ENCODE measurements at places on chromosomes 5 and 9.

DNA sequence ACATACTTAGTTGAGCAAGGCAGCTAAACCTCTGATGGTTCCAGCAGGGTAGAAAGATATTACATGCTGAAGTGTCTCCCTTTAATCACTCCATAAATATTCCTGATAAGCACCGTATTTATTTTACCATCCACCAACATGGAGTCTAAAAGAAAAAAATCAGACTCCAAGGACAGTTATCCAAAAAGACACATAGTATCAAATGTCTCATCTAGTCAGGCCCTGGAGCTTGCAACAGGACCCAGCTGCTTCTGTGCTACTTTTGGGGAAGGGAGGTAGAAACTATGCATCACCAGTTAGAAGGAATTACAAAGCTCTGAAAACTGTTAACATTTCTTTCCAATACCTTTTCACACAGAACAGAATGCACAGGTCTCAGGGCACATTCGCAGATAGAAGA lies 88.1 kb downstream of the S1PR3 start:
- DNase-seq: no peak

DNA sequence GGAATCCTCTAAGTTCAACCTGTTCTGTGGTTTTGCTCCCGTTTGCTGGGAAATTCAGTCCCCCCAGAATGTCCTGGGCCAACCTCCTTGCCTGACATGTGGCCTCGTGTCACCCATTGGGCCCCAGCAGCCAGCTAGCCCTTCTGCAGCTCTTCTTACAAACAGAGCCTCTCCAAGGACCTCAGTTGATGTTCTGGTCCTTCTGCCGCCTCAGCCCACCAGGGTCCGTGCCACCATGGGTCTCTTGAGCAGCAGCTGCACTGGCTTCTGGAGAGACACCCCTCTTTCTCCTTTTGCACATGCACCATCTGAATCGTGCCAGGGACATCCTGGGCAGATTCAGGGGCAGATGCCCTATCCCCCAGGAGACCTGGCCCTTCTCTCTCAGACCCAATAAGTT lies 85.0 kb downstream of the LMX1B start:
- no peak for DNase-seq

- DNase-seq: no peak
Measured at GRCh38 chr9:72203205-72203803, 54.1 kb downstream of the GDA start.

DNA sequence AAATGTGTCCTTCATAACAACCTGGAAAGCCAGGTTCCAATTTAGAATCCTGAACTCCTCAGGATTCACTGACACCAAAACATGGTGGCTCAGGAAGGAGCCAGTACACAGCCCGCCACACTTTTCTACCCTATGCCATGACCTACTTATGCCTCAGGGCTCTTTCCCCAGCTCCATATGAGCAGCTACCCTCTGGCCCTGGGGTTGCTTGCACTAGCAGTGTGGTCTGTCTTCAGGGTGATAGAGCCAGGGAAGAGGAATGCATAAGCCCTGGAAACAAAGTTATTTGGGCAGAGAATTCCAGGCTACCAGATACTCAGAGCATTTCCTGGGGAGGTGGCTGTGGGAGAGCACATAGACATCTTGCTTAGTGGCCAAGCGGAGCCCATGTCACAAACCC lies 15.0 kb upstream of the ECM2 start:
- DNase-seq: no peak

DNA sequence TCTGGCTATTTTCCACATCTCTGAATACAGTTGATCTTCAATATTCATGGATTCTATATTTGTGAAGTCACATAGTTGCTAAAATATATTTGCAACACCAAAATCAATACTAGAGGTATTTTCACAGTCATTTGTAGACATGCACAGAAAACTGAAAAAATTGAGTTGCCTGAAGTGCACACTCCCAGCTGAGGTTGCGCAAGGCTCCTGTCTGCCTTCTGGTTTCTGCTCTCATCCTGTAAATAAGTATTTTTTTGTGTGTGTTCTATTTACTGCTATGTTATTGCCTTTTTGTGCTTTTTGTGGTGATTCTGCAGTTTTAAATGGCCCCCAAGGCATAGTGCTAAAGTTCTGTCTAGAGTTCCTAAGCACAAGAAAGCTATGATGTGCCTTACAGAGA lies 371.1 kb upstream of the GRAMD2B start:
- DNase-seq: no peak

DNA sequence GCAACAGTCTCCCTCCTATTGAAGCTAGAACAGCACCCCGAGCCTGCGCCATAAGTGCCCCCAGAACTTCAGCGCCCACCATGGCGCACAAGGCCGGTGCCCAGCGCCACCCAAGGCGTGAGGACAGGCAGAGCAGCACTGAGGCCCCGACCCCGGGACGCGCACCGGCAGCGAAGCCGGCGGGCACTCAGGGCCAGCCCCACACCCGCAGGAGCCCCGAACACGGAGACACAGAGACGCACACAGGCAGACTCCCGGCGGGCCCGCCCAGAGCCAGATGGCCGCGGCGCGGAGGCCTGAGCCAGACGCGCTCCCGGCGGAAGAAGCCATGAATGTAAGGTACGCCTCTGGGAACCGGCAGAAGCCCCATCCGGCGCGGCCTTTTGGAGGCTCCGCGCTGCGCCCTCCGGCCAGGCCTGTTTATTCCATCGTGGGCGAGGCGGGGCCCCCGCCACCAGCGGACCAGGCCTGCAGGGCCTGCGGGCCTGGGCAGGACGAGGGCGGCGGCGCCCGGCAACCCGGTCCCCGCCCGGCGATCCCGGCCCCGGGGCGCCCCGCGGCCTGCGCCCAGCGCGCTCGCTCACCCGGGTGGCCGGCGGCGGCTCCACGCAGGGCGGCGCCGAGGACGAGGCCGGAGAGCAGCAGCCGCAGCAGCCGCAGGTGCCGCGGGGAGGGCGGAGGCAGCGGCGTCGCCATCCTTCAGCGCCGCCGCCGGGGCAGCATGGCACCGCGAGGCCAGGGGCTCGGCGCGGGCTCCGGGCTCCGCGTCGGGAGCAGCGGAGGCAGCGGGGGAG lies 486 bp downstream of the NPDC1 start:
- no peak for DNase-seq

- DNase-seq: no peak
Measured at GRCh38 chr9:84254972-84255371, 85.6 kb downstream of the SLC28A3 start.

DNA sequence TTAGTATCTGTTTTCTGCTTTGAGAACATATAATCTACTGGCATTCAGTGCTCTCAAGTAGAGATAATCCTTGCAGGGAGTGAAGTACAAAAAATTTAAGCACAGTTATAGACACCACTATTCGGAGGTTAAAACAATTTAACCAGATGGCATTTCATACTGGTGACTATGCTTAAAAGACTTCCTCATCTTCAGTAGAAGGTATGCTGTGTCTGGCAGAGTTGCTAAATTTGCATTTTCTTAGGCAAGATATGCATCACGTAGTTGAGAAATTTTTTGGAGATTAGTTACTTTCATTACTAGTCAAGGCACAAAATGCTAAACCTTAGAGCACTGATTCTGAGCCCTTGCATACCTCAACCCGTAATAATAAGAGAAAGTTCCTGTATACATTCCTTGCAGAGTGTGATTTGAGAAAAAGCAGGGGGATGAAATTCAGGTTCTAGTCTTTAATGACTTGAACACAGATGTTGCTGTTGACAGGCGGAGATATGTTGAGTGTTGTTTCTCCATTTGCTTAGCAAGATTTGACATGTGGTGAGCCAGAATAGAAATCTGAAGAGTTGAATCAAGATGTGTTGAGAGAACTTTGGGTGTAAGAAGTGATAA lies 70.8 kb upstream of the STARD4 start:
- no peak for DNase-seq

DNA sequence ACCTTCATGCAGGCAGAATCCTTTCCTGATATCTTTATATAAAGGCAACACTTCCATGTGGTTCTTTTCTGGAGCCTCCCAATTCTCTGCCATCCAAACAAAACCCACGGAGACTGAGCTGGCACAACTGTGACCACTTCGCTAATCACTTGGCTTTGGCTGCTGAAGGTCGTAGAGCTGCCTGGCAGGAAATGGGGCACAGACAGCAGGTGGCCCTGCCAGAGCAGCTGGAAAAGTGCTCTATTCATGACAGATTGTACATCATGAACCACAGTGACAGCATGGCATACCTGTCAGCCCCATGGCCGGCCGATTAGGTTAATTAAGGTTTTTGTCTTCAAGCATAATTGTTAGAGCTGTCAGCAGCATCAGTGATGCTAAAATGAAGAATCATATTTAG lies 141.9 kb upstream of the ANKRD55 start:
- no peak for DNase-seq

- DNase-seq: no peak
Measured at GRCh38 chr5:116420540-116420939, 154.1 kb downstream of the SEMA6A start.

- no peak for DNase-seq
Measured at GRCh38 chr9:4750023-4750673, 9.1 kb upstream of the AK3 start.

GRCh38 chr9:5820425-5820824 lies 12.5 kb downstream of the ERMP1 start:
- DNase-seq: no peak

DNA sequence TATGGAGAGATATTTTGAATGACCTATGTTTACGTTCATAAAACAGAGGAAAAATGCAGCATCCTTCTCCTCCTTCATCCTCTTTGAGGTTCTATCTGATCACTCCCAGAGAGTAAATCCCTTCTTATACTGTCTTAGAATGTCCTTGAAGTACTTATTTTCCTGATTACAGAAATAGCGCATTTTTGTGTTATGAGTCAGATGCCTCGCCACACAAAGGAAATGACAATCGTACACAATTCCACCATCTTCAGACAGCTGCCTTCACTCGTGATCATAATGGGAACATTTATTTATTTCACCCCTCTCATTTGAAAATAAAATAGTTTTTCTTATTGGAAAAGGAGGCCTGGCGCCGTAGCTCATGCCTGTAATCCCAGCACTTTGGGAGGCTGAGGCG lies 2.4 kb upstream of the GLT6D1 start:
- no peak for DNase-seq

GRCh38 chr9:109176963-109177362 lies 9.9 kb upstream of the FRRS1L start:
- no peak for DNase-seq

DNA sequence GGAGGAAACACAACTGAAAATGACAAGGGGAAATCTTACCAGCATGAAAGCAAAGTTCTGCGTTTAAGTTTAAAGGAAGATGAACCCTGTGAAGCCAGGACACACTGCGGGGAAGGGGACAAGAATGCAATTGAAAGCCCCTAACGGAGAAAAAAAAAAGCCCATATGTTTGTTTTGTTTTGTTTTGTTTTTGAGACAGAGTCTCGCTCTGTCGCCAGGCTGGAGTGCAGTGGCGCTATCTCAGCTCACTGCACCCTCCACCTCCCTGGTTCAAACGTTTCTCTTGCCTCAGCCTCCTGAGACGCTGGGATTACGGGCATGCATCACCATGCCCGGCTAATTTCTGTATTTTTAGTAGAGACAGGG lies 2.9 kb downstream of the STK10 start:
- DNase-seq: no peak

Data from NK-92 treated with Interleukin-12 subunit alpha and Interleukin-12 subunit beta, amount 100 ng/mL, for 24 hours (cell line).